ENCODE measurements at places on chromosomes 5 and 9.

GRCh38 chr9:132348676-132349075 lies 6.1 kb downstream of the SETX start:
- DNase-seq: no peak

GRCh38 chr9:34555500-34555899 lies 32.7 kb upstream of the ENHO start:
- no peak for DNase-seq

DNA sequence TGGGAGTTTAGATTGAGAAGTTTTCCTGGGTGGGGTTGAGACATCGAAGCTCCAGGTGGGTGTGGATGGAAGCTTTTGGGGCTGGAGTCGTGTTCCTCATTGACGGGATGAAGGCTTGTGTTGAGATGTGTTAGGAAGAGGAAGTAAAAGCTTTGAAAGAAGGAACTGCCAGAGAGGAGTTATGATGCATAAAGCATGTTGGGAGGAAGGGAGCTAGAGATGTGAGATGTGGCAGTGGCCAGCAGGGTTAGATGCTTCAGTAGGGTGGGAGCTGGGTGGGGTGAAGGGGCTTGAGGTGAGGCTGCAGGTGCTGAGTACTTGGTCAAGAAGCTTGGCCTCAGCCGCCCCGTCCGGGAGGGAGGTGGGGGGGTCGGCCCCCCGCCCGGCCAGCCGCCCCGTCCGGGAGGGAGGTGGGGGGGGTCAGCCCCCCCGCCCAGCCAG lies 56.7 kb downstream of the HSPA4 start:
- DNase-seq: no peak

- no peak for DNase-seq
Measured at GRCh38 chr9:7212101-7212500, 454.3 kb downstream of the KDM4C start.

DNA sequence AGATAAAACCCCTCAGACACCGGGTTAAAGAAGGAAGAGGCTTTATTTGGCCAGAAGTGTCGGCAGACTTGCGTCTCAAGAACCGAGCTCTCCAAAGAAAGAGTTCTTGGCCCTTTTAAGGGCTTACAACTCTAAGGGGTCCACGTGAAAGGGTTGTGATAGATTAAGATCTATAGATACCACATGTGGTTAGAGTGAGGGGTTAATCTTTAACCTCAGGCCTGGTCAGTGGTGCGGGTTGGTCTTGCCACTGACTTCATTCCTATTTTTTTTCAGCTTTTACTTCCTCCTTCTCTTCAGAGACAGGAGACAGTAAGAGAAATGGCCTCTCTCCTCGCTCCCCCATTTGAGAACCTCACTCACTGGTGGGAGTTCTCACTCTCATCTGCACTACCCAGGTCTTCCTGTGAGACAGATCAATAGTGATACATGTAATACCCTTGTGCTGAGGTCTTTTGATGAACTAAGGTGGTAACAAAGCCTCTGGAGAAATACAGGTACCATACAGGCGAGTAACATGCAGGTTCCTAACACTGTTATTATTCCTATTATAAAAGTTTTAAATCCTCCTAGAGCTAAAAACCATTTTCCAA lies 52.4 kb upstream of the COX7C start:
- DNase-seq: no peak

- no peak for DNase-seq
Measured at GRCh38 chr9:79577969-79578723, 6.4 kb downstream of the TLE4 start.

DNA sequence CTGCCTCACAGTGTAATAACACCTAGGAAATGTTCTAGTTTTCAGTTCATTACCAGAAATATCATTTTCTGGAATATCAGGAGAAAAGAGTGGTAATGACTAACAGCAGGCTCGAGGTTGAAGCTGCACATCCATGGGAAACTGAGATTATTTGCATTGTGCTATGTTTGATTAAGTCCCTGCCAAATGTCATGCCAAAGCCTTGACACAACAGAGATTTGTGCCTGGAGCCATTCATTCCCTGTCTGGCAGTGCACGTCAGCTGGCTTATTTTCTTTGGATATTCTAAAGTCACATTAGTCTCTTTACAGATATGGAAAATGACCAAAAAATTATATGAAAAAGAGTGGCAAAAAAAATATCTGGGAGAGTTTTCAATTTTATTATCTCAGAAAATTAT lies 848.0 kb downstream of the PTPRD start:
- DNase-seq: no peak

GRCh38 chr5:153863951-153864350 lies 174.8 kb downstream of the FAM114A2 start:
- no peak for DNase-seq

DNA sequence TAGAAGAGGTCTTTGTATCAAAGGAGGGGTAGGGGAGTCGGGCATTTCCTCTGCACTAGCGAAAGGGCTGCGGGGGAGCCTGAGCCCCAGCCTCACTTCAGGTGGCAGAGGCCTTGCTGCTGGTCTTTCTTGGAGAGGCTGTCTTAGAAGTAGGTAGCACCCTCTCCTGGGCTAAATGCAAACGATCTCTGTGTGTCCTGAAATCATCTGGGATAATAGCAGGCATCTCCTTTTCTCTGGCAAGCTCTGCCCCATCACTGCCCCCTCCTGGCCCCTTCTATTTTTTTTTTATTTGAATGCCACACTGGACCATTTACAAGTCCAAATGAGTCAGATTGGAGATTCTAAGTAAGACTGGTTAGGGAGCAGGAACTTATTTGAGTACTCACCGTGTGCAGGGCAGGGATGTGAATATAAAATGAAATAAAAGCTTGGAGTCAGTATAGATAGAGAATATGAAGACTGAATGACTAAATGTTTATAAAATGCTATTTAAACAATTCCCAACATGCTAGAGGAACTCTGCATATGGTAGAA lies 137.1 kb downstream of the FGF1 start:
- peak; percentile 67 for DNase-seq

DNA sequence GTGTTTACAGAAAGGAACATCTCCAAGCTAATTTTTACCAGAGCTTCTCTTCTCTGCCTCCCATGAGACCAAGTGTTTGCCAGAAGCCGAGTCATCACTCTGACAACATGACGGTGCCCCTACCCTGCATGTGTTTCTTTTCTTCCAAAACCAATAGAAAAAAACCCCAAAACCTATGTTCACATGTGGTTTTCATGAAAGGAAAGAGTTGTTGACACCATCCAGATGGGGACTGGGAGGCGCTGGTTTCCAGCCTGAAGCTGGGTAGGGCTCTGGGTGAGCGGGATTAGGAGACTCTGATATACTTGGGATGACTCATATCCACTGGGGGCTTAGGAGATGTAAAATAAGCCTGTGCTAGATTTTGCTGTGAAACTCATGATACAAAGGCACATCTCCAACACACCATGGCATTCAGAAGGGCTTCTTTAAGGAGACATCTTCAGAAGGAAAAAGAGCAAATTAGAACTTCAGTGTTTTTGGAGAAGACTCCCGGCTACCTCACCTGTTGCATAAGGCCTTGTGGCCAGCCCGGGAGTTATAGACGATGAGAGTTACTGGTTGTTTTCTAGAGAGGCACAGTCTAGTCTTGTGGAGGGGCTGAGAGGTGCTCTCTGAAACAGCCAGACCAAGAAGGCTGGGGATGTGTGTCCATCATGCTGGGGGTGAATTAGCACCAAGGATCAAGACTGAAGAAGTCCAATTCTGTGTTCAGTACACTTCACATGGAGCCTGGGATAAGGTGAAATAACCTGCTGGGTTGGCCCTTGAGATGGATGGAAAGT lies 108.9 kb upstream of the LHFPL2 start:
- no peak for DNase-seq

DNA sequence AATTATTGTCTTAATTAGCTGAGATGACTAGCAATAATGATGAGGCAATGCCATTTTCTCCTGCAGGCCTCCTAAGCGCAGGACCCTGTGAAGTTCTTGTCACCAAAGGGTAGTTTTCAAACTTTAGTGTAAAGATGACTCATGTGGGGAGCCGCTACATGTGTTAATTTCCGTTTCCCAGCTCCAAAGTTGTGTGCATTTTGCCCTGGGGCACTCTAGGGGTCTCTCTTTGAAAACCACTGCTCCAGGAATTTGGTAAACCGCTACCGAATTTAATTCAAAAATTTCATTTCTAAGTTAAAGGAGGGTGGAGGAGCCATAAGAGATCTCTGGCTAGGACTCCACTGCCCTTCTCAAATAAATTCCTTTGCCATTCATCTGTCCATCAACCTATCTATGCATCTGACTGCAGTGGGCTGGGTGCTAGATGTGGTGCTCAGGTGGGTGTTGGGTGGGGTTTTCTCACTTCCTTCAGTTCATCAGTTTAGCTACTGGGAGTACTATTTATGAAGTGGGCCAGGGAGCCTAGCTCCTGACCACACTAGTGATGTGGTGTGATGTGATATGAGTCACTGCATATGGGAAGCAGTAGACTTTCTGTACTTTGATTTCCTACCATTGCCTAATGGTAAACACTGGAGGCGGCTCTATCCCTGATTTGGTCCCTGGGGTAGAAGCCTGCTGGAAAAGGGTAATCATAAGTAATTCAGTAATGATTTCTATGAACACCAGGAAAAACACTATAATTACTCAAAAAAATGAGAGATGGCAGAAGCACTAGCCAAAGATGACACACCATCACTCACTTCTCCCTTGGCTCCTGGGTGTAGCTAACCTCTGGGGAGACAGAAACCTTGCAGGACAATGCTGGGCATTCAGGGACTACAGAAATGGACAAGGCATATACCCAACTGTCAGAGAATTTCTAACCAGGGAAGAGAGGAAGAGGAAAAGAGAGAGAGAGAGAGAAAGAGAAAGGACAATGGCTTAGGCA lies 4.0 kb upstream of the ZSWIM6 start:
- no peak for DNase-seq

- no peak for DNase-seq
Measured at GRCh38 chr5:97071101-97071500, 71.3 kb downstream of the LIX1 start.

GRCh38 chr9:92978345-92978875 lies 31.1 kb downstream of the FGD3 start:
- no peak for DNase-seq

GRCh38 chr9:75918909-75919308 lies 28.4 kb downstream of the PCSK5 start:
- no peak for DNase-seq

DNA sequence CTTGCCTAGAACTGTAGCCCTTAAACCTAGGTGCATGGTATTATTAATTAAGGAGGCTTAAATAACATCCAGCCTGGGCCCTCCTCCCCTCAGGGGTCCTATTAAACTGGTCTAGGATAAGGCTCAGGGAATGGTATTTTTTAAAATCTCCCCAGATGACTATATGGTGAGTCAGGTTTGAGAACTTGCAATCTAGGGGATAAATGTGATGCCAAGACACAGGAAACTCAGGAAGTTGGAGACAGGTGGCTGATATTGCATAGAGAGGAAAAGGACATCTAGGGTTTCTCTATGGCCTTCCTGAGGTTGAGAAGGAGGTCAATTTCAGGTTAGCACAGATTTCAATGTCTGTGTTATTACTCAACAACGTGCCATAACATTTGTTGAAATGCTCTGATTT lies 581.0 kb downstream of the TLE1 start:
- DNase-seq: no peak

DNA sequence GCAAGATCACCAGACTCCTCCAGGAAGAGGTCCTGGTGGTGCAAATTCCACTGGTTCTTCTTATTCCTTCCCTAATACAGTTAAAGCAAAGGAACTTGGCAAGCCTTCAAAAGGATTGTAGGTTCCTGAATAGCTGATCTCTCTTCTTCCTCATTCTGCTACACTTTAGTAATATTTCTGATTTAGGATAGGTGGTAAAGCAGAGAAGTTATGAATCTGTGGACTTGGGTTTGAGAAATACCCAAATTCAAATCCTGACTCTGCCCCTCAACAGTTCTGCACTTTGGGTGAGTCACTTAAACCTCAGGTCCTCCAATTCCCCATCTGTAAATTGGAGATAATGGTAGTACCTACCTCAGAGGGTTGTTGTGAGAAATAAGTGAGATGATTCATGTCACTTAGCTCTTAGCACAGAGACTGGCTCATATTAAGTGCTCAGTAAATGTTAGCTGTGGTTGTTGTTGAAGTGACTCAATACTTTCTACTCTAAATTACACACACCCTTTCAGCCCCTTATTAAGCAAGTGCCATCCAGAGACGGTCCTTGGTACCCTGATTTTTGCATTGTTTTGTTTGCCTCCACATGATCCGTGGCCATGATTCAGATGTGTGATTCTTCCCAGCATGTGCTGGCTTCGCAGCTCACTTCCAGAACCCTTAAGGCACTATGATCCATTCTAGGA lies 5.2 kb downstream of the SH3RF2 start:
- DNase-seq: no peak

Data from NCI-H748 treated with DMSO at 0.1 percent for 48 hours (cell line).